C1 segment of cervical spinal cord (tissue), 14 donors: ENCODE measurements at places on chromosomes 11 and 22.

DNA sequence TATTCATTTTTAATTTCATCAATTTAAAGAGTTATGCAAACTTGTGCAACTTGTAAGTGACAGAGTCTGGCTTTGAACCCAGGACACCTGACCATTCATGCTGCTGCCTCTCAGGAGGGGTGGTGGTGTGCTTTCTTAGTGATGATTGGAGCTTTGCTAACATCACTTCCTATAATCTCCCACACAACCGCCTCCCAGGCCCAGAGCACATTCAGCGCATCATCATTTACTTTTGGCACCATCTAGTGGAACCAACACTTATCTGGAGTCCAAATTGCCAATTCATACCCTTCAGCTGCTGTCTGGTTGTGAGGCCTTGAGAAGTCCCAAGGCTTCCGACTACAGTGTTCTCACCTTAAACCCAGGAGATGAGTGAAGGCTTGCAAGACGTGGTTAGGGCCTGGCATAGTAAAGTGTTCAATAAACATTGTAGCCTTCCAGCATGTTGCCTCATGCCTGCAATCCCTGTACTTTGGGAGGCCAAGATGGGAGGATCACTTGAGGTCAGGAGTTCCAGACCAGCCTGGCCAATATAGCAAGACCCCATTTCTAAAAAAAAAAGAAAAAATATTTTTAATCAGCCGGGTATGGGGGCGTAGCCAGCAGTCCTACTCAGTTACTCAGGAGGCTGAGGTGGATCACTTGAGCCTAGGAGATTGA lies 1.1 kb upstream of the TTLL1 start:
- DNase-seq, result no peak

- DNase-seq, result peak; percentile 54
Measured at GRCh38 chr22:43570531-43571165, 158.8 kb downstream of the MPPED1 start.

GRCh38 chr22:33000342-33001280 lies 57.6 kb downstream of the SYN3 start:
- peak; percentile 7 for DNase-seq

- DNase-seq, result no peak
Measured at GRCh38 chr22:21064917-21065864, 19.4 kb downstream of the LRRC74B start.

- no peak for DNase-seq
Measured at GRCh38 chr11:2649848-2650247, 49.9 kb downstream of the KCNQ1OT1 start.

- DNase-seq, result no peak
Measured at GRCh38 chr11:73866586-73866996, 10.1 kb downstream of the COA4 start.

DNA sequence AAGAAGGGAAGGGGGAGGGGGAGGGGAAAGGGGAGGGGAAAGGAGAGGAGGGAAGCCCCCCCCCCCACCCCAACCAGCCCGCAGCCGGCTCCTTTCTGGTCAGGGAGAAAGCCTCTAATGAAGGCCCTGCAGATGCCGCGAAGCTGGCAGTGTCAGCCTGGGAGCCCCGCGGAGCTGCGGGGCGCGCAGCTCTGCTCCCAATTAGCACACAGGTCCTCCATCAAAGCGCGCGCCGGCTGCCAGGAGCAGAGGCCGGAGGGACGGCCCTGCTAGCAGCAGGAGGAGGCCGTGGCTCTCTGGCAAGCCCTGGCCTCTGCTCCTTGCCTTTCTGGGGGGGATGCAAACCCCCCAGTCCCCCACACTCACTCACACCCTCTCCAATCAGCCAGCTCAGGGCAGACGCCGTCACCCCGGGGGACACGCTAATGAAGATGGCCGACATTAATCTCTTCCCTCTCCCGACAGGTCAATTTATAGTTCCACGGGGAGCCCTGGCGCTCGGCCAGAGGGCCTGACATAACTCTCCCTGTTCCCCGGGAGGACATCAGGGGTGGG lies 70.5 kb upstream of the TCF20 start:
- DNase-seq, result peak; percentile 18

DNA sequence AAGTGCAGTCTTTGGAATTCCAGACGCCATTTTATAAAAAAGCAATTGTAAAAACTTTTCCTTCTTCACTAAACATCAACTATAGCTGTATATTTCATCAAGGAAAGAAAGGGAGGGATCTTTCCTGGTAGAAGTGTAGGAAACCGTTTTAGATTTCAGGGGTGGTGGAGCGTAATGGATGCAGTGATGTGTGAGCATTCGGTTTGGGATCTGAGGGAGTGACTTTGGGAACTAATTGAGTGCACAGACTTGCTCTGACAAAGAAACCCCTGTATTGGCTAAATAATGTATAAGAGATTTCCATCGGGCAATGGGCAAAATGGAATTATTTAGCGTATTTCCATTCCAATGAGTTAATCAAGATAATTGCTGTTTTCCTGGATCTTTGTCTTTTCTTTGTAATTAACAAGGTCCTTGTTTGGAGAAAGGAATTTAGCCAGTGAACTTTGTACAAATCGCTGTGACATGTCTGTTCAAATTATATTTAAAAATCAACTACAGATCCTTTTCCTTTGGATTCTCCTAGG lies 125.0 kb upstream of the NARS2 start:
- no peak for DNase-seq

DNA sequence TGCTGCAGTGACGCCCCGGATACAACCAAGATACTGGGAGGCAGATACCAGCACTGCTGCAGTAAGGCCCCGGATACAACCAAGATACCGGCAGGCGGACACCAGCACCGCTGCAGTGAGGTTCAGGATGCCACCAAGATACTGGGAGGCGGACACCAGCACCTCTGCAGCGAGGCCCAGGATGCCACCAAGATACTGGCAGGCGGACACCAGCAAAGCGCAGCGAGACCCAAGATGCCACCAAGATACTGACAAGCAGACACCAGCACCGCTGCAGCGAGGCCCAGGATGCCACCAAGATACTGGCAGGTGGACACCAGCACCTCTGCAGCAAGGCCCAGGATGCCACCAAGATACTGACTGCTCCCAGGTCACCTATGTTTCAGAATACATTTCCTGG lies 225.2 kb downstream of the BRD1 start:
- no peak for DNase-seq

DNA sequence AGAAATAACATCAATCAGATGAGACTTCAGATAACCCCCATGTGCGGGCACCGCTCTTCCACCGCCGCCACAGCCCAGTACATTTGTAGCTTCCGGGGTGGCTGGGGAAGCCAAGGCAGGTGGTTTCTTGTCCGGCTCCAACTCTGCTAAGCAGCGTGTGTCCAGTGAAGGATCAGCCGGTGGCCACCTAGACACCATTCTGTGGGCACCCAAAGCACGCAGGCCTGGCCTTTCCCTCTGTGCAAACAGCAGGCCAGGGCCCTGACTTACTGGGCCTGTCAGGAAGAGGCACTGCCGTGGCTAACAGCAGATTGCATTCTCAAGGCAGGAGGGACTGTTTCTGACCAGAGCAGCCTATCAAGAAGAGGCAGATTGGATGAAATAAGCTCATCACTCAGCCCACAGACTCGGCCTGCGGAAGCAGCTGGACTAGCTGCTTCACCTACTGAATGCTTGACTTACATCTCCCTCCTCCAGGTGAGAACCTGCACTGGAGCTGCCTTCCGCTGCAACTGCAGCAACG lies 74.8 kb downstream of the ETS1 start:
- no peak for DNase-seq

DNA sequence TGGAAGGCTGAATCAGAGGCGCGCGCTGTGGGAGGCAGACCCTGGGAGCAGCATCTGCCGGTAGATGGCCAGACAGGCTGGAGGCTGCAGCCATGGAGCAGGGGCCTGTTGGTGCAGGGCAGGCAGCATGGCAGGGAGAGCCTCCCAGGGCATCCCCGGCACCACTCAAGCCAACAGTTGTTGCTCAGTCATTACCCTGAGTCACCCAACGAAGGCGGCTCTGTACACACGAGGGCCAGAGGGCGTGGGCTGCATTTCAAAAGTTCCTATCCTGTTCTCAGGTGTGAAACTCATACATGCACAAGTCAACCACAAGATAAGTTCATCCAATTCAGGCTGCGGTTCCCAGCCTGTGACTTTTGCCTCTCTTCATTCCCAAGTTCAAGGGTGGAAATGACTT lies 2.6 kb downstream of the ANO1 start:
- DNase-seq, result no peak

GRCh38 chr22:27877501-27877900 lies 41.6 kb downstream of the PITPNB start:
- no peak for DNase-seq

DNA sequence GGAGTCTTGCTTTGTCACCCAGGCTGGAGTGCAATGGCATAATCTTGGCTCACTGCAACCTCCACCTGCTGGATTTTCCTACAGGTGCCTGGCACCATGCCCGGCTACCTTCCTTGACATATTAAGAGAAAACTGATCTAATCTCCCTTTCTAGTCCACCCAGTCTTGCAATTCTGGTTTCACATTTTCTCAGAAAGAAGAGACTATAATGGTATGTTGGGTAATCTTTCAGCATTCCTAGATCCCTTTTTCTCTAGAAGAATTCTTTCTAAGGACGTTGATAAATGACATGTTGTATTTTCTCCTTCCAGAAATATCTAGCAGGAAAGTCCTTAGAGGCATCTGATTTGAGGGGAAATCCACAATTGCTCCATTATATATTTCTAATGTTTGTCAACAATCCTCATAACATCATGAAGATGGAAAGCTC lies 10.4 kb upstream of the HSPA8 start:
- no peak for DNase-seq

DNA sequence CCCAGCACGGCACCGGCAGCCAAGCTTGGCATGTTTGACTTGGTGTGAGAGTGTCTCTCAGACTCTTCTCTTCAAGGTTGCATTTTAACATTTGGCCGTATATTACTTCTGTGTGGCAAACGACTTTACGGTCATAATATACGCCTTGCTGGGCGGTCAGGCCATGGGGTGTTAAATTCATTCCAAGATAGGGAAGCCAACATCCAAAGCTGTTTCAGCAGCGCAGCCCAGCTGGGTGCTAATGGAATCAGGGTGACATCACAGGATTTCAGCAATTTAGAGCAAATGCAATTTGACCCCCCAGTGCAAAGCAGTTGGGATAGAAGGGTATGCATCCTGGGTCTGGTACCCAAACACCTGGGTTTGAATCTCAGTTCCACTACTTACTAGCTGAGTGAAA lies 16.7 kb upstream of the MYH9 start:
- no peak for DNase-seq

- DNase-seq, result no peak
Measured at GRCh38 chr11:24623121-24623520, 126.3 kb downstream of the LUZP2 start.

DNA sequence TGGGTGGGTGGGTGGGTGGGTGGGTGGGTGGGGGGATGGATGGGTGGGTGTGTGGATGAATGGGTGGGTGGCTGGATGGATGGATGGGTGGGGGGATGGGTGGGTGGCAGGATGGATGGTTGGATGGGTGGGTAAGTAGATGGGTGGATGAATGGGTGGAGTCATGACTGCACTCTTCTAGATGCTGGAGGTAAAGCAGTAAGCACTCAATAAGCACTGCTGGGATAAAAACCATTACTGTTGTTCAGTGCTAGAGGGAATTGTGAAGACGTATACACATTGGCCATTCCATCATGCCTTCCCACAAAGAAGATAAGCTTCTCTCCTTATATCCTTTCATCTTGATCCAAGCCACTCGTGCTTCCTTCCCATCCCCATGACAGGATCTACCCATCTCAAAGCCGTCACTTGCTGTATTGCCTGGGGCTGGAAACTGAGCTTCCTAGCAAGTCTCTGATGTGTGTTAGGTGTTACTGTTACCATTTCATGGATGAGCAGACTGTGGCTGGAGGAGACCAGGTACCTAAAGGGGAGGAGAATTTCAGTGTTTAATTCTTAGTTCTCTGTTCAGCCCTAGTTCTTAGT lies 74.8 kb downstream of the MICAL2 start:
- no peak for DNase-seq

- no peak for DNase-seq
Measured at GRCh38 chr11:131664816-131665215, 294.4 kb downstream of the NTM start.

- no peak for DNase-seq
Measured at GRCh38 chr11:117900720-117901440, 24.4 kb upstream of the FXYD6 start.

- DNase-seq, result no peak
Measured at GRCh38 chr11:70619591-70619990, 221.3 kb downstream of the CTTN start.

DNA sequence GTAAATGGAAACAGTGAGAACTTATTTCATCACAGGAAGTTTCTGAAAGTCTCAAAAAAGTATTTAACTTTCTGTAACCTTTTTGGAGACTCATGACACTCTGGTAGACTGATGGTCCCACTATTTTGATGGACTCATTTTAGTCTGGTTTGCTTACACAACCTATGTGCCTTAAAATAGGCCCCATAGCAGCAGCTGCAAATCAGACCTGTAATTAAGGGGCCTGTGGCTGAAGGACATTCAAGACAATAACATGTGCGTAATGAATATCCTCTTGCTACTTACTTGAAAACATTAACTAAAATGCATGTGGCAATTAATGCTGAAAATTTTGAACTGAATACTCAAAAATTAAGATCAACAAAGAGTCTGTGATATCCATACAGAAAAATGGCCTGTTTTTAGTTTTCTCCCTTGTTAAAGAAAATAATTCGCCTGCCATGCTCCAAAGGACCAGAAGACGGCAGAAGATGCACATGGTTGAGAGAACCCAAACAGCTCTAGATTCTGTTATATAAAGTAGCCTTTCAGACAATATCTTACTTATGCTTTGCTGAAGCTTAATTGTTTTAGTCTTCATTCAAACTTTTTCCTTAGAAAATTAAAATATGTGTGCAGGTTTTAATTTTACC lies 568.5 kb downstream of the KCNA4 start:
- DNase-seq, result no peak

GRCh38 chr11:61695917-61696316 lies 15.7 kb downstream of the DAGLA start:
- DNase-seq, result peak; percentile 32

DNA sequence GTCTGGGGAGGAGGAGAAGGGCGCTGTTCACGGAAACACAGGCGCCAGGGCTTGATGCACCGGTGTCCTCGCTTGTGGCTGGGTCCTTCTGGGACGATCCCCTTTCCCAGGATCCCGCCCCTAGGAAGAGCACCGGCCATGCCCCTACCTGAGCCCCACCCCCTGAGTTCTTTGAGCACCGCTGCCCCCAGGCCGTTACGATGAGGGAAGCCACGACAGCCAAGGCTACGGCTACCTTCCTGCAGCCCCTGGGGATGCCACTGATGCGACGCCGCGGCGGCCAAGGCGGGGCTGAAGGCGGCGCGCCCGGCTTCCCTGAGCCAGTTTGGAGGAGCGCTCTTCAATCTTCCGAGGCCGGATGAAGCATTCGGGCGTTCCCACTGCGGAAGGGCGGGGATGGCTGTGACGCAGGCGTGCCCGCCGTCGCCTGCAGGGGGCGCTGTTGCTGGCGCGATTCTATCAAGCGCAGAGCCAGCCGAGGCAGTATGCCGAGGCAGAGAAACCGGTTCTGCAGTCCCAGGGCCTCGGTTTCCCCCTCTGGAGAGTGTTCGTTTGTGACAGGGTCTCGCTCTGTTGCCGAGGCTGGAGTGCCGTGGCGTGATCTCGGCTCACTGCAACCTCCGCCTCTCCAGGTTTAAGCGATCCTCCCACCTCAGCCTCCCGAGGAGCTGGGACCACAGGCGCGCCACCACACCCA lies 9.7 kb upstream of the NEFH start:
- DNase-seq, result peak; percentile 18

- DNase-seq, result no peak
Measured at GRCh38 chr11:63165706-63166310, 21.8 kb upstream of the SLC22A24 start.
